ENCODE measurements at places on chromosomes 11 and 22.

DNA sequence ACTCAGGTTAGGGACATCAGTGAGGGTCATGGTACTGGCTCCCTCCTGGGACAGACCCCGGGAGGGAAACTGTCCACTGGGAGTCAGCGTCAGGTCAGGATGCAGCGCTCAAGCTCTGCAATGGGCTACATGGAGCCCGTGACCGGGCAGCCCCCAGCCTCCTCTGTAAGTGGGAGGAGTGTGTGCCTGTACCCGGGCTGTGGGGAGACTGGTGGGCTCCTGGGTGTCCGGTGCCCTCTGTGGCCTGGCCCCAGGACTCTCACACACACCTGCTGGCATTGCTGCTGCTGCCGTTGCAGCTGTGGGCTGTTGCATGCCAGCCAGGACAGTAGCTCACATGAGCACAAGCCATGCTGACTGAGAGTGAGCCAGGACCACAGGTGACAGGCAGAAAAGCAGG is 630.3 kb downstream of the TBC1D22A start:
- peak; percentile 4 for DNase-seq

DNA sequence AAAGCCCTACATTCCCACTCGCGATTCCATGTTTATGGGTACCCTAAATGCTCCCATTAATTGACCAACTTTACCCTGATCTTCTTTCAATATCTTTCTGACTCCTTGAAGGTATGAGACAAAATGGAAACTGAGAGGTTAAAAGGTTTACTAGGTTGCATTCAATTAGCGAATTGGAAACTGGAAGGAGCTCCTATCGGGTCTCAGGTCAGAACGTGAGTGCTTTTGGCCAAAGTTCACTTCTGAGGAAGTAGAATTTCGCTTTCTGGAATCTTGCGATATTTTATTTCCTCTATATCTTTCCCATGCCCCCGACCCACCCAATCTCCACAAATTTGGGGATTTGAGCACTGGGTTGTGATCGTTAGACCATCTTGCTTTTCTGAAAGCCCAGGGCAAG is 2.6 kb downstream of the EHF start:
- DNase-seq = no peak

GRCh38 chr11:89489930-89490329 is 1.2 kb downstream of the NOX4 start:
- no peak for DNase-seq

- no peak for DNase-seq
These were observed 3.0 kb downstream of the PRR5 start for GRCh38 chr22:44705022-44705297.

- DNase-seq = no peak
These were observed 621.2 kb downstream of the METTL15 start for GRCh38 chr11:28729339-28729738.

DNA sequence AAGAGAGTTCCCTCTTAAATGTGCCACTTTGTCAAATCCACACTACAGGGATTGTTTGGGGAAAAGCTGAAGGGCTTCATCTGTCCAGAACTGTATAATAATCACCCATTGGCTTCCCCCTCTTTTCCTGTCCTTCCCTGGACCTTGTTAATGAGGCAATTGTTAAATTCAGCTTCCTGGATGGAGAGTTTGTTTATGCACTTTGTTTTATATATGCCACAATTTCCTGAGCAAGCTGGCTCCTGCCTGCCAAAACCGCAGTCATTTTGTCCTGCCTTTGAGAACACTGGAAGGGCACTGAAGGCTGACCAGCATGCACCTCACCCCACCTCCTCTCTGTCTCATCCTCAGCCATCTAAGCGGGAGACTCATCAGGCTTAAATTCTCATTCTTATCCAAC is 86.2 kb downstream of the MSANTD4 start:
- DNase-seq = no peak

DNA sequence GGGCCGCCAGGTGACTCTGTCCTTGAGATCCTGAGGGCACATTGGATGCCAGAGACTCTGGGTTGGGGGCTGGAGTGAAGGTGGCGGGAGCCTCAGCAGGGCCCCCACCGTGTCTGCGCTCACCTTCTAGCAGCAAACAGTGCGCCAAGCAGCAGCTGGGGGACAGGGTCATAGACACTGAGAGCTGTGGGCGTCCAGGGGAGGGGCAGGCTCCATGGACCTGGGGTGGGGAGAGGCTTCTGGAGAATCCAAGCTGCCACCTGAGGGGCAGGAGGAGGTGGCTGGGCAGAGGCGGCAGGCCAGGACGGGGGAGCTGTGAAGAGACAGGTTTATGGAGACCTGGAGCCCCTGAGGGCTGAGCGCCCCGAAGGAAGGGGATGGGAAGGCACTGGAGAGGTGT is 8.0 kb downstream of the PHRF1 start:
- no peak for DNase-seq

GRCh38 chr11:17552041-17552355 is 4.9 kb downstream of the OTOG start:
- no peak for DNase-seq

DNA sequence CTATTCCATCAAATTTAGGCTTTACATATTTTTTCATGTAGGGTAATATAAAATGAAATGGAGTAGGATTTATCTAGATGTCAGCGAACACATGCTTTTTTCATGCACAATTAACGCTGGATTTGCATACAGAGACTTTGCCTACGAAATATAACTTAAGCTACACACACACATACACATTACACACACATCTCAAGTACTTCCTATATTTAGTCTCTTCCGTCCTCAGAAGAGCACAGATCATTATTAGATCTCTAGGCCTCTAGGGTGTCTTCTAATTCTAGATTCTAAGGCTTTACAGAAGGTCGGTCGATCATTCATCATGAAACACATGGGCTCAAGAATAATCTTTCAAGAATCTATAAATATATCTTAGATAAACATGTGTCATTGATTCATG is 3.8 kb upstream of the MS4A13 start:
- DNase-seq = no peak

DNA sequence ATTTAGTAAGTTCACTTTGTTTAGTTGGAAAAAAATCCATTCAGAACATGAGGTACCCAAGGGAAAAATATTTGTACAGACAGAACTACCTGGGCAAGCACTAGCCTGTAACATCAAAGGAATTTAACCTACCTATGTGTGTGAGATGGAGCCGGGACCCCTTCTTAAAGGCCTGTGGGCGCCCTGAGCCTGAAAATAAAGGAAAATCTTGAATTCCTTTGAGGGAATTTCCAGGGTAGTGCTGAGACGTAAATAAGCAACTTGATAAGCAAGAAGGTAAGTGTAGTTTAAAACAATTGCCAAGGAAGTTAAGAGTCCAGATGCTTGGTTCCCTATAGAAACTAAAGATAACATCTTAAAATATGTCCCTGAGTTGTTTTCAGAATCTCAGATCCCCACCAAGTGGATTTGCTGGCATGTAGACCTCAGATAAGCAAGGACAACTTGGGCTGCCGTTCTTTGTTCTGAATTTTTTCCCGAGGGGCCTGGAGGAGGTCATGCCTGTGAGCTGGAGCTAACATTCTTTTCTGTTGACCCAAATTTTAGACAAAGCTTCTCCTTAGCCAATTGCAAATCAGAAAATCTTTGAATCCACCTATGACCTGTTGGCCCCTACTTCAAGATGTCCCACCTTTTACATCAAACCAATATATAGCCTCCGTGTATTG is 31.0 kb downstream of the MED17 start:
- DNase-seq = no peak

- peak; percentile 49 for DNase-seq
These were observed 119.7 kb downstream of the ETS1 start for GRCh38 chr11:128467610-128468041.

DNA sequence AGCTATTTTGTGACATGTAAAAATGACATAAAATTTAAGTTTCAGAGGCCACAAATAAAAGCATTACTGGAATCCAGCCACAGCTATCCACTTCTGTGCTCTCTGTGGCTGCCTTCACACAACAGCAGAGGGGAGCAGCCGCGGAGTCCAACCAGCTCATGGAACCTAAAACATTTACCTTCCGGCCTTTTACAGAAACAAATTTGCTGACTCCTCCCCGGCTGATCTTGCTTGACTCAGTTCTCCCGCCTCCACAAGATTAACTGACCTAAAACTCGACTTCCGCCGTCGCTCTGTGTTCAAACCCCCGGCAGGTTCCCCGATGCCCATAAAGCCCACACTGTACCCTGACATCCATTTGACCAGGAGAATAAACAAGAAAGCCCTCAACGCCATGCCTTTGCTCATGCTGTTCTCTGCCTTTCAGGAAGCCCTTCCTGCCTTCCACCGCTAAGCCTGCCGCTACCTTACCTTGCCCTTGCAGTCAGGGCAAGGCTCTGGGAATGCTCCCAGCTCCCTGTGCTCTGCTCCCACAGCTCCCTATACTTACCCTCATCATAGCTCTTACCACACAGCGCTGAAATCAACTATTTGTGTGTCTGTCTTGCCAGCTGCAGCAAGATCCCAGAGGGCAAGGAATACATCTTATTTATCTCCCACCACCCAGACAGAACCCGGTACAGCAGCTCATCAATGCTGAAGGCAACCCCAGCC is 35.4 kb downstream of the MICAL3 start:
- no peak for DNase-seq

- DNase-seq = no peak
These were observed 420.6 kb upstream of the ISX start for GRCh38 chr22:34645375-34645774.

DNA sequence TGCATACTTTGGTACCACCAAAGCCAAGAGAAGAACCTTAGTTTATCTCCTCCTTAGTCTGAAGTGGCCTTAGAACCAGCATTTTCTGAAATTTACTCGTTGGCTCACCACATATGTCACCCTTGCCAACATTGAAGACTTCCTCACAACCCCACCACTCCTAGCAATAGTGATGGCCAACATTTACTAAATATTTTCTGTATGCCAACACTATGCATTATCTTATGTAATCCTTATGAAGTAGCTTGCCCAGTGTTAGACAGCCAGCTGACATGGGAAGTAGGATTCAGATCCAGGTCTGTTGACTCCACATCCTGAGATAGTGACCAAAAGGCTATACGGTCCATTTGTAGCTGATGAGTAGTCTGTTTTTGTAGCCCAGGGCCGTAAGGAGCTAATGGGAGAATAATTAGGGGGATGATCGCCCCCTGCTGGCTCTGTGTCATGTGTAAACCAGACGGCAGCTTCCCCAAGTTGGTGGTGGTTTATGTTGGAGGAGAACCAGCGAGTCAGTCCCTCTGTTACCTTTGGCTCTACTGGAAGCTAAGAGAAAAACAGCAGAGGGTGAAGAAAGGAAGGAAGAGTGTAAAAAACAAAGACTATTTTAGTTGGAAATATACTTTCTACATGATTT is 120.5 kb upstream of the RASSF10 start:
- DNase-seq = peak; percentile 92

GRCh38 chr11:119374632-119375336 is 6.7 kb downstream of the USP2 start:
- DNase-seq = no peak

DNA sequence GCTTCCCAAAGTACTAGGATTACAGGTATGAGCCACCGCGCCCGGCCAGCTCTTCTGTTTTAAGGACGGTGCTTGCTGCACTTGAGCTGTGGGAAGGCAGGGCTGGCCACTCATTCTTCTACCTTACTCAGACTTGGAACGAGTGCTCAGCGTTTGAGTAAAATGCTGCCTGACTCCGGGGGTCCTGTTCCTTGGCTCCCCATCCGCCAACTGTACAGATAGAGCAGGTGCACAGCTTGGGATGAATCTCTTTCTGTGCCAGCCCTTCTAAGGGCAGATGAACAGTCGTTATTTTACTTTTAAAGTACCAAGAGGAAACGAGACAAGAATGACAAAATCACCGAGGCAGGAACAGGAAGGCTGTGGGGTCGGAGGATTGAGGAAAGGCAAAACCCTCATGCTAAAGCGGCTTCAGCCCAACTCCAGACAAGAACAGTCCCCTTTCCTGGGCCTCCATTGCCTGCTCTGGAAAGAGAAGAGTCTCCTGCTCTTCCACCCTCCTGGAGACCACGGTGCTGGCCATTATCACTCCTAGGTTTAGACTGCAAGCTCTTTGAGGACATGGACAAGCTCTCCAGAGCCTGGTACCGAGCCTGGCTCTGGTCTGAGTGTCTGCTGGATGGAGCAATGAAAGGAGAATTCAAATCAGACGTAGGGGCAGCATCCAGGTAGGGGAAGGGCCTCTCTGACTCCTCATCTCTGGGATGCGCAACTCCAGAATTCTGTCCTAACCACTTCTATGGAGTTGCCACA is 1.1 kb upstream of the SUN2 start:
- DNase-seq = no peak

DNA sequence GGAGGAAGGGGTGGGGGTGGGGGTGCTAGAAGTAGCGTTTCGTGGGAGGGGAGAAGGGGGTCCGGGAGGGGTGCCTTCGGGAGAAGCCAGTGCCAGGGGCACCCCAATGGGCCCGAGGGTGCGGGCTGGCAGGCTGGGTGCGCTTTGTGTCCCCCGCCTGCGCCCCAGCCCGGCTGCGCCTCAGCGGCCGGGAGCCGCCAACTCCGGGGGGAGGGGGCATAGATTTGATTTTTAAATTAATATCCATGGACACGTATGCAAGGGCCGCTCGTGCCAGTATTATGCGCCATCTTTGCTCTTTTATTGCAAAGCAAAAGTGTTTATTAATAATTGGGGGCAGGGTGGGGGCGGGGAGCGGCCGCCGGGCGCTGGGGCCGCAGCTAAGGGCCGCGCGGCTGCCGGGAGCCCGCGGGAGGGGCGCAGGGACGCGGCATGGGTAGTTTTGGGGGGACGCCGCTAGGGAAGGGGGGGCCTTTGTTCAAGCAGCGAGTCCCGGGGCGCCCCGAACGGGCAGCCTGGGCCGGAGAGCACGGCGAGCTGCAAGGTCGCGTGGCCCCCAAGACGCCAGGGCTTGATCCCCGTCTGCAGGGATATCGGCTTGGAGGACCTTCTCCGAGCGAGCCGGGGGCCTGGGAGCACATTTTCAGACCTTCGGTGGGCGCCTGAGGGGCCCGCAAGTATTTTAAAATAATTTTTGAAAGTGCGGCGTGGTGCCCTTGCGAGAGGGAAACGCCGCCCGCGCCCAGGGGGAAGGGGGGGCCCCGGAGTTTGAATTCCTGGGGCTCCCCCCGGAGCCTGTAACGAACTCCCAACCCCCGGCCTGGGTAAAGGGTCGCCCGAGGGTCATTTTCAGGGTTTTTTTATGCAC is 959 bp downstream of the CCND1 start:
- DNase-seq = no peak

DNA sequence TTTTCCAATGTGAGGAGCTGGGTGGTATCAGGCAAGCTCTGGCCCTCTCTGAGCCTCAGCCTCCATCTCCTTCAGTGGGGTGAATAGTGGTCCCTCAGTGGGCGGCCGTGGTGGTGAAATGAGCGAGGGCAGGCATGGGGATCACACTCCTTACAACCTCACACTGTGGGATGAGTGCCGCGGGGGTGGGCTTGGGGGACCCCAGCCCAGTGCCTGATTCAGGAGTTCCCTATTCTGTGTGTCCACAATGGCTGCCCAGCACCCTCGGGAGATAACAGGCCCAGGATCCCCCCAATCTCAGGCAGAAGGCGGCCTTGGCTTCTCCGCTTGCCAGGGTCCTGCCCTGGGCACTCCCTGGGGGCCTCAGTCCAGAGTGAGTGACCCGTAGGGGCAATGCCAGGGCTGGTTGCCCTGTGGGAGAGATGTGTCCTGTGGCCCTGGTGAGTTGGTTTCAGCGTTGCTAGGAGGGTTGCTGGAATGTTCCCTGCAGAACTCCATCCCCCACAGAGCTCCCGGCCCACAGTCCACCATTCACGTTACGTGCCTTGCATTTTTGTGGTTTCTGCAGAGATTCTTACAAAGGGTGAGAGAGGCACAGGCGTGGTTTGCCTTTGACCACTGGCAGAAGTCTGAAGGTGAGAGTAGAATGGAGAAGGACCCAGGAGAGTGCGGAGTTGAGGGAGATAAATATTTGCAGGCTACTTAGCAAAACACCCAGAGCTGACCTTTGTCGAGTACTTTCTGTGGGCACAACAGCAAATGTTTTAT is 2.9 kb downstream of the ALDH3B1 start:
- DNase-seq = no peak

All from left cardiac atrium (tissue), 4 donors.